Activated naive CD4-positive, alpha-beta T cell (primary cell): ENCODE measurements at places on chromosomes 1 and 21.

- no peak for DNase-seq
Measured at GRCh38 chr1:178273707-178274410, 180.0 kb downstream of the RASAL2 start.

DNA sequence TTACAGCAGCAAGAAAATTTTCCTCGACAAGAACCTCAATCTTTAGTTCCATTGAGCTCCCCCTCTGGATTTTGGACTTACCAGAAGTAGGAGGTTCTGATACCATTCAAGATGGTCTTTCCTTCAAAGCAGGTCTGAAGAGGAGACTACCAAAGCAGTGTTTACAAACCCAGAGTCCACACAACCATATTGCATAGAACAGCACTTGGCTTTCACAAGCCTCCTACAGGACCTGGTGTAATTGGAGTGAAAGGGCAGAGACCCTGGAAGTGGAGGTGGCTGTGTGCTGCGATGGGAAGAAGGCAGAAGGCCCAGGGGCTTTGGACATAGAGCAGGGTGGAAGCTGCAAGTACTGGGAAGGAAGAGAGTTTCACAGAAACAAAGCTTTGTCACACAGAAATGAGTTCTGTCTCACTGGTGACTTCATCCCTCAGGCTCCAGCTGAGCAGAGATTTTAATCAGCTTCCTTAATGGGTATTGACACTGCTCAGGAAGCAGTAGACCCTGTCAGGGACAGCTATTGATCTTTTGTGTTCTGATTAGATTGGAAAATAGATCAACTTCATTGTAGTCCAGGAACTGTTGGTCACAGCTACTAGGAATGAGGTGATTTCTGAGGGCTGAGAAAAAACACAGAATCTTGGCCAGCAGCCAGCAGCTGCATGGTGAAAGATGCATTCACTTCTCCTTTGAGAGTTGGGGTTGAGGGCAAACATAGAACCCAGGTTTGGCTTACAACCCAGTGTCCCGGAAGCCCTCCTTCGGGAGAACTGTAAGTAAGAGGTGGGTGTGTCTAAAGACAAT, 124.0 kb downstream of the SYT2 start:
- no peak for DNase-seq

DNA sequence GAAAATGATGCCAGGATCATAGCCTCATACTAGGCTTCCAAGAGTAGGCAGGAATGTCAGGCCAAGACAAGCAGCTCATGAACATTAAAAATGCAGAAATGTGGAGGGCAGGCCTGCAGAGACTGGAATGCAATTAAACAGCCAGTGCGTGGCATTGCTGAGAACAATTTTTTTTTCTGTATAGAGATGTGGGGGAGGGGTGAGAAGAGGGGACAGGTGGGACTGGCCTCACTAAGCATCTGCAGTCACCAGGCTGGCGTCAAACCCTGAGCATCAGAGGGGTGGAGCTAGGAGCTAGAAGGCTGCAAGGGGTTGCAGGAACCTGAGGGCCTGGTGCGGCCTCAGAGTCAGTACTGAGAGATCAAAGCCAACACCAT, 114.1 kb downstream of the TNR start:
- DNase-seq: no peak

DNA sequence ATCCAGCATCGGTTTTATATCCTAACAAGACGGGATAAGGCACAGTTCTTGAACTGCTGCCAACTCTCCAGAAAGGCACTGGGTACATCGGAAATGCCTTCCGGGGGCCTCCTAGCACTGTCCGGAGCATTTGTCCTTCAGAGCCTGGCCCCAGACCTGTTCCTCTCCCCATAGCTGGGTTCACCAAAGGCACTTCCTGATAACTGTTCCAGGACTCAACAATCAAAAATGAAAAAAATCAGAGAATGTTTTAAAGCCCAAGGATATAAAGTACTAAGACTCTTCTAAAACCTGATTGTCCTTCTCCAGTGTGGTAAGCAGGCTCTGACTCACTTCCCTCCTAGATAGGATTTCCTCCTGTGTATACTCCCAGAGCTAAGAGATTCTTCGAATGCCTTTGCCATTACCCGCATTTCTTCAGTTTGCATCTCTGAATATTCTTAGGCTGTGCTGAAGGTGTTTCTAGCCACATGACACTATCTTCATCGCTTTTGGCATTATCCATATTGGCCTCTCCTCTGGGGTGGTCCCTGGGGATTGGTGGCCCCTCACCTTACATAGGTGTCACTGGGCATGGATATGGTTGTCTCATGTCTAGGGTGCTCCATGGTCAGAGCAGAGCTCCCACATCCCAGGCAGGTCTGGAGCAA, 112.9 kb downstream of the ZBTB18 start:
- DNase-seq: no peak

GRCh38 chr1:75908717-75909152, 23.5 kb downstream of the ASB17 start:
- DNase-seq: no peak

GRCh38 chr1:66418021-66418420, 115.9 kb upstream of the SGIP1 start:
- no peak for DNase-seq

- no peak for DNase-seq
Measured at GRCh38 chr1:45658171-45658570, 28.2 kb downstream of the GPBP1L1 start.

DNA sequence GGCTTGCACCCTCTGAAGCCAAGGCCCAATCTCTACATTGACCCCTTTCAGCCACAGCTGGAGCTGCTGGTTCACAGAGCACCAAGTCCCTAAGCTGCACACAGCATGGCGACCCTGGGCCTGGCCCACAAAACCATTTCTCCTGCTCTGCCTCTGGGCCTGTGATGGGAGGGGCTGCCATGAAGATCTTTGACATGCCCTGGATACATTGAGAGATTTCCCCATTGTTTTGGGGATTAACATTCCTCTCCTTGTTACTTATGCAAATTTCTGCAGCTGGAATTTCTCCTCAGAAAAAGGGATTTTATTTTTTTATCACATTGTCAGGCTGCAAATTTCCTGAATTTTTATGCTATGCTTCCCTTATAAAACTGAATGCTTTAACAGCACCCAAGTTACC, 235.8 kb downstream of the COL11A1 start:
- DNase-seq: no peak

GRCh38 chr1:217650674-217651073, 19.5 kb downstream of the SPATA17 start:
- no peak for DNase-seq

DNA sequence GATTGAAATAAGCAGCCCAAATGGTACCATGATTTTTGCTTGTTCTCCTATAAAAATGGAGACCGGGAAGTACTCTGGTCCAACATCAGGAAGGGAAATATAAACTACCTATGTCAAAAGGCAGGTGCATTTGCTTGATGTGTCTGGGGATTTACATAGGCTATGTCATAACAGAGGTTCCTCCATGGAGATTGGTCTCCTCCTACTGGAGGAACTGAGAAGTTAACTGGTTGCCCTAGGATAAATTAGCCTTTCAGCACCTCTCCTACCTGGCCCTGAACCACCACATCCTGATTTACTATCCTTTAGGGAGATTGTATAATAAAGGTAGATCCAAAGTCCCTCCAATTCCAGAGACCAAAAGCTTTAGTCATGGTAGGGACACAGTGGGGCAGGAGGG, 1109.3 kb upstream of the B3GALT2 start:
- no peak for DNase-seq

DNA sequence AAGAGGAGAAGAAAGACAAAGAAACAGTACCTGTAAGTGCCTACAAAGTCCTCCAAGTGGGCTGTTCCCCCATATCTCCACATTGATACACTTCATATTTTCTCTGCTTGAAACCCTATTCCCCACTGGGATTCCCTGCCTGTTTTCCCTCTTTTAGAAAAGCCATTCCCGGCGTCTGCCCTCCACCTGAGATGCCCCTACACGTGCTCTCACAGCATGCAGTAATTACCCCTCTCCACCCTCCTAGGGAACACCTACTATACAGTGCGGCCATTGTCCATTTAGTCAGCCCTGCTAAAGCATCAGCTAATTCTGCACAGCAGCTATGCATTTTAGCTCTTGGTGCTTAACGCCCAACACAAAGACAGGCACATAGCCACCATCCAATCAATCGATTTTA, 135.7 kb upstream of the TIAM1 start:
- DNase-seq: no peak

DNA sequence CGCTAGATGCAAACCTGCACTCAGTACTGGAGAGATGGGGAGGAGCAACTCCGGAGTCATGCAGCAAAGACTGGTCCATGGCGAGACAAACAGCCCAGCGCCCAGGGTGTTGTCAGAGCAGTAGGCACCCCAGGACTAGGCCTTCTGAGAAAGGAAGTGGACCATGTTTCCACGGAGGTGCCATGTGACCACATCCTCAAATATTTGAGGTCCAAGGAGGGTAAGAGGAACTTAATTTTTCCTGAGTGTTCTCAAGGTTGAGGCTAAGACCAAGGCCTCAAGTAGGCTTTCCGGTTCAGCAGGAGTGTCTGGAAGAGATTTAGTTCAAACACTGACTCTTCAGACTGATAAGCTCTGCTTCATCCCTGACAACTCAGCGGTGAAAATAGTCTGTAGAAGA, 186.2 kb downstream of the RHOU start:
- DNase-seq: no peak

DNA sequence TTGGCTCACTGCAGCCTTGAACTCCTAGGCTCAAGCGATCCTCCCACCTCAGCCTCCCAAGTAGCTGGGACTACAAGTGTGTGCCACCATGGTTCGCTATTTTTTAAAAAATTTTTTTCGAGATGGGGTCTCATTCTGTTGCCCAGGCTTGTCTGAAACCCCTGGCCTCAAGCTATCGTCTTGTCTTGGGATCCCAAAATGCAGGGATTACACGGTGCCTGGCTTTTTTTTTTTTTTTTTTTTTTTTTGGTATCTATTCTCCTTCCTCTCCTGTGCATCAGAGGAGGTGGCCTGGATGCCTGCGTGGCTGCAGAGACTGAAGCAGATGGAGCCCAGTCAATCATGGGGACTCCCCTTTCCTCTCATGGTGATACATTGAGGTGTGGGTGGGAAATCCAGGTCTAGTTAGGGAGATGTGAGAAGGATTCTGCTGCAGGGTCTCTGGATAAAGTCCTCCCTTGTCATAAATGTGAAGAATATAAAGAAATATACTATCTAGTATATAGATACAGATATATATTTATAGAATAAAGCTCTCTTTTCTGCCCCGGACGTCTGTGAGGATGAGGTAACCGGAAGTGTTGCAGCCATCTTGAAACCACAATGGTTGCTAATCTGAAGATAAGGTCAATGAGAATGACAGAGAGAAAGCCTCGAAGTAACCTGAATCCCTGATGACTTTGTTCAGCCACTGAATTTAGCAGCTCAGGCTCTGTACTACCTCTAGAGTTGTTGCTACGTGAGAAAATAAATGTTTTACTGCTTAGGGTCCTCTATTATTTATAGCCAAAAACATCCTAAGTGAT, 19.5 kb upstream of the RGSL1 start:
- DNase-seq: no peak

DNA sequence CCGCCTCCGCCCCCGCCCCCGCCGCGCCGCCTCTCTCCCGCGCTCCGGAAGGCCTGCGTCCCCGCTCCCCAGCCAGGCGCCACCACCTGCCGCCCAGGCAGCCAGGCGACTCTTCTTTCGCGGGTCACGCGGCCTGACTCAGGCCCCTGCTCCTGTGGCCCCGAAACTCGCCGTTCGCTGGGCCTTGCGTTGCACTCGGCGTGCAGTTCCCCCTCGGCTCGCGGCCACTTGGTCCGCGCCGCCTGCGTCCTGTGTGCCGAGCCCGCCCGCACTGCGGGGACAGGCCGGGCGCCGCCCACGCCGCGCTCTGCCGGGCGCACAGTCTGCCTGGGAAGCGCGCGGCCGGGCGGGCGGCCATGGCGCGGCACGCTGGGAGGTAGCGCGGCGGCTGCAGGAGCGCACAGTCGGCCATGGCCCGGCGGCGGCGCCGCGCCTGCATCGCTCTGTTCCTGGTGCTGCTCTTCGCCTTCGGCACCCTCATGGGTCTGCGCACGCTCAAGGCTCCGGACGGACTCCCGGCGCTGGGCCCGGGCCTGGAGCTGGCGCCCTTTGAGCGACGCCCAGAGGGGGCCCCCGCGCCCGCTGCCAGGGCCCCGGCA, at the start of gene MANEAL:
Gene MANEAL (plus strand): TSS at position 75 of the 599 bp plus-strand sequence. CDS start 336 bp downstream, at position 411.
- no peak for DNase-seq

DNA sequence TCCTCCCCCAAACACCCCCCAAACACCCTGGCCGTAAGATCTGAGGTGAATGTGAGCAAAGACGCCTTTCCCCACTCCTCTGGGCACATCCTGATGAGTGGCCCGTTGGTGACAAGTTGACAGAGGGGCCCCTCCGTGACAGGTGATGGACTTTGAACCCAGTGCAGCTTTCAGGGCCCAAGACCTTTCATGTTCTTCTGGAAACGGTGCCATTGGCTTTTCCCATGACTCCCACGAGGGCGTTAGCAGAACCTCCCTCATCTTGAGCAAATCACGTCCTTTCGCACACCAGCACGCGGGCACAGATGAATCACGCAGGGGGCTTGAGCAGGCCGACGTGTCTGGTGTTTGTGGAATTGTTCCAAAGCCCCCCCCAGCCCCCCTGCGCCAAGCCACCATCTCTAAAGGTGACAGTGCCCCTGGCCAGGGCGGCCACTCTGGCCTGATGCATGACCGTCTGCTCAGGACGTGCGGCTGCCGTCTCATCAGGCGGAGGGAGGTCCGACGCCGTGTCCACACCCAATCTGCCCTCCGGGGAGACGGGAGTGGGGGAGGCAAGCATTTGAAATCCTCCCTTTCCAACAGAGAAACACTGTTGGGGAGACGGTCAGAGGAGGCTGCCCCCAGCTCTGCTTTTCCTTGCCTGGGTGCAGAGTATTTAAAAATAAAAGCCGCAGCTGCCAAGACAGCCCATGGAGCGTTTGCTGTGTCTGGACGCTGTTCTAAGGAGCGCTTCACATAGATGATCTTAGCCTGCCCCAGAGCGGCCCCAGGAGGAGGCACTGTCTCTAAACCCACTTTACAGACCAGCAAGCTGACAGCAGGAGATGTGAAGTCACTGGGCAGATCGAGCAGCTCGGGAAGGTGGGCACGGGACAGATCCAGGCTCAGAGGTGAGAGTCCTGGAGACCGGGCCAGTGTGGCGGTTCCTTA, 98.3 kb upstream of the ARHGEF16 start:
- no peak for DNase-seq

GRCh38 chr1:15260418-15261154, 13.6 kb downstream of the FHAD1 start:
- DNase-seq: no peak

- DNase-seq: no peak
Measured at GRCh38 chr21:42542196-42542595, 28.5 kb downstream of the SLC37A1 start.

DNA sequence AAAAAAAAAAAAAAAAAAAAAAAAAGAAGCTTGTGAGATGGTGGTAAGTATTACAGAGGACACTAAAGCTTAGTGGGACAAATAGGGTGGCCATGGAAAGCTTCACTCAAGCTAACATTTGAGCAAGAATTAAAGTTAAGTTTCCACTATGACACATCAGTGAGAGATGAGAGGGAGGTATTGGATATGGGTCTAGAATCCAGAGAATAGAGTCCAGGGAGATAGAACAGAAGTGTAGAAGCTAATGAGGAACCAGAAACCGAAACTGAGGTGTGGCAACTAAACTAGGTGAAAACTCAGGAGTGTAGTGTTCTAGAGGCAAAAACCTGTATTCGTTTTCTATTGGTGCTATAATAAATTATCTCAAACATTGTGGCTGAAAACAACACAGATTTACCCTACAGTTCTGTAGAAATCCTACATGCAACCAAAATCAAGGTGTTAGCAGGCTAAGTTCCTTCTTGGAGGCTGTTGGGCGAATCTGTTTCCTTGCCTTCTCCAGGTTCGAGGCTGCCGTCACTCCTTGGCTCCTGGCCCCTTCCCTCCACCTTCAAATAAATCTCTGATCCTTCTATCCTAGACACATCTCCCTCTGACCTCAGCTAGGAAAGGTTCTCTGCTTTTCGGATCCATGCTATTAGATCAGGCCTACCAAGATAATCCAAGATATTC, 36.2 kb downstream of the PTP4A2 start:
- no peak for DNase-seq

GRCh38 chr1:35857830-35858229, 25.2 kb upstream of the AGO1 start:
- DNase-seq: no peak
